ENCODE measurements at places on chromosomes 6 and 20. TPM values are rescaled to one million over a fixed set of nuclear protein-coding genes. Genes with fewer than 3 reads are reported as not detected.
A peak's percentile ranks its signal among the peaks of the same experiment; 100 is the strongest.

Gene ADA
- 41.4 TPM for total RNA-seq

Gene IL17A
- total RNA-seq = not detected

Gene BTBD3
- total RNA-seq = 26.8 TPM

- peak; percentile 65 for DNase-seq
These were observed 40.5 kb upstream of the OSTM1 start for GRCh38 chr6:108114841-108115597.

GRCh38 chr6:149842331-149842730, 21.8 kb downstream of the LRP11 start:
- DNase-seq = no peak

DNA sequence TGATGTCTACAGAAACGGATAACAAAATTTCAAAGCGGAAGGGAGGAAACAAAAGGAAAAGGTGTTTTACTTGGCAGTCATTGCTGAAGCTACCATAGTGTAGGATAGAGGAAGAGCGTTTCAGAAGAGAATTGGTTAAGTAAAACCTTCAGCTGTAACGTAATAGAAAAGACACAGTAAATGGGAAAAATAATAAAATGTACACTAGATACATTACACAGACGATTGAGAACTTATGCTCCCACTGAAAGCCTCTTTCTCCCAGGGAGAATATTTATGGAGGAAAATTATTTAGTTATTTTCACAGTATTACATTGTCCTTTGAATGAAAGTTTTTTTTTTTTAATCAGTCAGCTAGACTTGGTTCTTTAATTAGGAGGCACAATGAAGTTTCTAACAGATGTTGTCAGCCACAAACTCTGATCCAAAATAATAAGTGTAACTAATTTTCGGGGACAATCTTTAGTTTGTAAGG, 90.7 kb upstream of the PRDM1 start:
- no peak for DNase-seq
